ENCODE measurements at places on chromosomes 6 and 20.

GRCh38 chr20:2780948-2781347 lies 19.5 kb downstream of the CPXM1 start:
- DNase-seq = no peak

GRCh38 chr6:148965287-148965686 lies 218.5 kb downstream of the UST start:
- DNase-seq = no peak

- no peak for DNase-seq
Observed at GRCh38 chr6:9982215-9982614, 432.7 kb downstream of the TFAP2A start.

- no peak for DNase-seq
Observed at GRCh38 chr6:31556307-31556706, 8.9 kb downstream of the NFKBIL1 start.

DNA sequence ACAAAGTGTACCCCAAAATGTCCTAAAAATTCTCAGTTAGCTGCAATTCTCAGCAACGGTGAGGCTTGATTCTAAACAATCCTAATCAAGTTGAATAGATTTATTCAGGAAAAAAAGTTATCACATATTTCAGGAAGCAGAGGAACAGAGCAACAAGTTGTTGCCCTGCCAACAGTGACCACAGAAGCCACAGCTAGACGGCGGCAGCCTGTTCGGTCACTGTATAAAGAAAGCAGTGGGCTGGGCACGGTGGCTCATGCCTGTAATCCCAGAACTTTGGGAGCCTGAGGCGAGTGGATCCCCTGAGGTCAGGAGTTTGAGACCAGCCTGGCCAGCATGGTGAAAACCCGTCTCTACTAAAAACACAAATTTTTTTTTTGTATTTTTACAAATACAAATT lies 171.2 kb upstream of the BMP5 start:
- DNase-seq = peak; percentile 60

DNA sequence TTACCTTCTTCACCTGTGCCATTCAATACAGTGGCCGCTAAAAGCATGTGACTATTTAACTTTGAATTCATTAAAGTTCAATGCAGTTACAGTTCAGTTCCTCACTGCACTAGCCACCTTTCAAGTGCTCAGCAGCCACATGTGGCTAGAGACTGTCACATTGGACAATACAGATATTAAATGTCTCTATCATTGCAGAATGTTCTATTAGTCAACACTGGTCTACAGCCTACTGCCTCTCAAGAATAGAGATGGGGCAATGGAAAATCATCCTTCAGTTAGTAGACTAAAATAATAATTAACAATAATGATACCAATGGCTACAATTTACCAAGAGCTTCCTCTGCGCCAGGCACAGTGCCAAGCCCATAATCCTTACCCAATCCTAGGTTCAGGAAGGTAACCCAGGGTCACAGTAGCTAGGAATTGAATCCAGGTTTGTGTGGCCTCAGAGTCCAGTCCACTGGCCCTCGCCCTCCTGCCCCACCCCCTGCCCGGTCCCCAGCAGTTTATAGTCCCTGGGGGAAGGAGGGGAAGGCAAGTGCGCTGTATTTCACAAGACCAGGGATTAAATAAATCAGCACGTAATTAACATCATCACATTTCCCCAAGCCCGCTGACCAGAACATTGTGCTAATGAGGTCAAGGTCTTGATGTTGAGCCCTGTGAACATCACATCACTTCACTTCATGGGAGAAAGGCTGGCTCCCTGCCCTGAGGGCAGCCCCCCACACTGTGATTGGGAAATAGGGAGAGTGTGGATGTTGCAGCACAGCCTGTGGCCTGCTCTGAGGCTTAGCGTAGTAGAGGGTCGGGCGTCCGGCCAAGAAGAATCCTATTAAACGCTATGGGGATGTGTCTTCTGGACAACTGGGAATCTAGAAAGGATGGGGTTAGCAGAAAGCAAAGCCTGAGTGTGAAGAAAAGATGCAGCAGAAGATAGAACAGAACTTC lies 147.2 kb downstream of the VEGFA start:
- DNase-seq = peak; percentile 17
